ENCODE measurements at places on chromosomes 6 and 20.

DNA sequence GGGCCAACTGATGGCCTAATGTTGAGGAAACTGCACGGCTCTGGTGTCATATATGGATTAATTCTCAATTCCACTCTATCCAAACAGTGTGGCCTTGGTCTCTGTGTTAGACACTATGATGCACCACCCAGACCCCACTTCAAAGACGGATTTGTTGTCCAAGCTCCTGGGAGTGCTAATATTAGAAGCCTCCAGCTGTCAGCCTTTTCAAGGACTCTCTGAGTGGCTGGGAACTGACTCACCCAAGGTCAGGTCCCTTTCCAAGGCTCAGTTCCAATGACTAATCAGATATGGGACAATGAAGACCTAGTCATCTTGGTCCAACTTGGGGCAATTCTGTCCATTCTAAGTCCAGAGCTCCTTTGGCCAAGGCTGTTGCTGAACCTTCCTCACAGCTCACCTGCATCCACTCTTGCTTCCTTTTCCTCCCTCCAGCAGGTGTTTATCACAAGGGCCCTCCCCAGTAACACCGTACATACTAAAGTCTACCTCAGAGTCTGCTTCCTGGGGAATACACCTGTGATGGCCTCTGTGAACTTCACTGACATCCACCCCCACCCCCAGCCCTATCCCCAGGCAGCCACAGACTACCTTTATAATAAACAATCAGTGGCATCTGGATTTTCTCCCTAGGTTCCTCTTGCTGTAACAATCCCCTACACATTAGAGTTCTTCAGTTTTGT is 7.2 kb upstream of the IL20RA start:
- no peak for DNase-seq

DNA sequence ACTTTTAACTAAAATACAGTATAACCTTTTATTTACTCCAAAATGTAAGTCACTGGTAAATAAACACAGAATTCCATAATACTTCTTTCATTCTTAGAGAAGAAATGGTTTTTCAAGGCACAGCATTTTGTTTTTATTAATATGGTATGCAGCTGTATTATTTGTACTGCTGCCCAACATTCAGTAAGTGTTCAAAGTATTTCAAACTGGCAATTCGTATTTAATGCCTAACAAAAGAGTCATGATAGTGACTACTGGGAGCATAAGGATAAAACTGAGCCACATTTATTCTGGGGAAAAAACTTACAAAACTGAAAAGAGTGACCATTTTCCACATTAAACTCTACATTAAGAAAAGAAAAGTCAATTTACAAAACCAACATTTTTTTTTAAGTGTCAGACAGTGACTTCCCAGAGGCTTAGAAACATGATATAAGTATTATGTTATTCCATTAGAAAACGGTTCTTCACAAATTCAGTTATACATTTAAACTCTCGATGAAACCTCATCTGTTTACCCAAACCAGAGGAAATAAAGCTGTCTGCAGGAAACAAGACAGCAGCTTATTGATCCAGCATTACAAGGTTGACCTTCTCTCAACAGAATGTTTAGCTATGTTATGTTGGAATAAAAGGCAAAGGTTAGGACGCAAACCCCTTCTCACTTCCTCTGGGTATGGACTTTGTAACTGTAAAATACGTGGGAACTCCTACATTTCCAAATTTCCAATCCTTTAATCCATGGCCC is 24.3 kb downstream of the EPB41L2 start:
- DNase-seq, result no peak

DNA sequence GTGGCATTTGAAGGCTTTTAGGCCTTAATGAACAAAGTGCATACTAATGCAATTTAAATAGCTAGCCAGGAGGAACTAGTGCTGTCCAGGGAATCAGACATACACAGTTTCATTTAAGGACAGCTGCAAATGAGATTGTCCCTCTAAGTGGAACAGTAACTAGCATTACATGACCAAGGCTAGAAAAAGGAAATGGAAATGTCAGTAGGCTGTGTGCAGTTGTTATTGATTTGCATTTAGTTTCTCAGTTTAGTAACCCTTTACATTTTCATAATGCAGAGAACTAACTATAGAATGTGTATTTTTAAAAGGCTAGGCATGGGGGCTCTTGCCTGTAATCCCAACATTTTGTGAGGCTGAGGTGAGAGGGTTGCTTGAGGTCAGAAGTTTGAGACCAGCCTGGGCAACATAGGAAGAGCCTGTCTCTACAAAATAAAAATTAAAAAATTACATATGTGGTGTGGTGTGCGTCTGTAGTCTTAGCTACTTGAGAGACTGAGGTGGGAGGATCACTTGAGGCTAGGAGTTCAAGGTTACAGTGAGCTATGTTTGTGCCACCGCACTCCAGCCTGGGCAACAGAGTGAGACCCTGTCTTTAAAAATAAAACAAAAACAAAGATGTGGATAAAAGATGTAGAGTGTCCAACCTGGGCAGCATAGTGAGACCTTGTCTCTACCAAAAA is 468.0 kb downstream of the UTRN start:
- DNase-seq, result no peak

DNA sequence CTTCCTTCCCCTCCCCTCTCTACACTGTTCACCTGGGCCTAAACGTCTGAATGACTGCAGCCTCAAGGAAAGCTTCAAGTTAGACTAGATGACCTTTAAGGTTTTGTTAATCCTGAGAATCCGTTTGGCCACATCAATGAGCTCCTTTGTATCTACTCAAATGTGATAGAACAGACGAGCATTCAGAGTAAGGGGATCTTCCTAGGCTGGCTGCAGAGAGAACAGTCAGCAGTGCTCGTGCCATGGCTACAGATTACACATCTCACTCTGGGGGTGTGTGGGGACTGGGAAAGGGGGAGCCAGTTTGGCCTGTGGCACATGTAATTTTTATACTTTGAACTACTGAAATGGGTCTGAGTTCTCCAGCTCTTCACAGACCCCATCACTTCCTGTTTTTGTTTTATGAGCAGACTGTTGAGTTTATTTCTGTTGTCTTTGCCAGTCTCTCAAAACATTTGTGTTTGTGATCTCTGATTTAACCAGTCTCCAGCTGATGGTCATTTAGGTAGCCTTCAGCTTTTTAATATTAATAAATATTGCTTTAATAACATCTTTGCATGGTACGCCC is 50.9 kb downstream of the KCNS1 start:
- no peak for DNase-seq

DNA sequence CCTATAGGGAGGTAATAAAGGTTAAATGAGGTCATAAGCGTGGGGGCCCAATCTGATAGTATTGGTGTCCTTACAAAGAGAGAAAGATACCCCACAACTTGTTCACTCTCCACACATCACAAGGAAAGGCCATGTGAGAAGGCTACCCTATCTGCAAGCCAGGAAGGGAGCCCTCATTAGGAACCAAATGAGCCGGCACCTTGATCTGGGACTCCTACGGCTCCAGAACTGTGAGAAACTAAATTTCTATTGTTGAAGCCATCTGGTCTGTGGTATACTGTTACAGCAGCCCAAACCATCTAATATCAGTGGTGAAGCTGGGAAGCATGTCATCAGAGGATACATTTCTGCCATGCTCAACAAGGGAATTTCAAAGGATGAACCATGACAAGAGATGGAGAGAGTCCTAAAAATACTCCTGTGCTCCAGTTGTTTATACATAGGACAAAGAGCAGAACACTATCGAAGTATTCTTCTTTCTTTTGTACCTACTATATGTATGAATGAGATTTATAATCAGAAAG is 10.4 kb downstream of the COX7A2 start:
- DNase-seq, result no peak

DNA sequence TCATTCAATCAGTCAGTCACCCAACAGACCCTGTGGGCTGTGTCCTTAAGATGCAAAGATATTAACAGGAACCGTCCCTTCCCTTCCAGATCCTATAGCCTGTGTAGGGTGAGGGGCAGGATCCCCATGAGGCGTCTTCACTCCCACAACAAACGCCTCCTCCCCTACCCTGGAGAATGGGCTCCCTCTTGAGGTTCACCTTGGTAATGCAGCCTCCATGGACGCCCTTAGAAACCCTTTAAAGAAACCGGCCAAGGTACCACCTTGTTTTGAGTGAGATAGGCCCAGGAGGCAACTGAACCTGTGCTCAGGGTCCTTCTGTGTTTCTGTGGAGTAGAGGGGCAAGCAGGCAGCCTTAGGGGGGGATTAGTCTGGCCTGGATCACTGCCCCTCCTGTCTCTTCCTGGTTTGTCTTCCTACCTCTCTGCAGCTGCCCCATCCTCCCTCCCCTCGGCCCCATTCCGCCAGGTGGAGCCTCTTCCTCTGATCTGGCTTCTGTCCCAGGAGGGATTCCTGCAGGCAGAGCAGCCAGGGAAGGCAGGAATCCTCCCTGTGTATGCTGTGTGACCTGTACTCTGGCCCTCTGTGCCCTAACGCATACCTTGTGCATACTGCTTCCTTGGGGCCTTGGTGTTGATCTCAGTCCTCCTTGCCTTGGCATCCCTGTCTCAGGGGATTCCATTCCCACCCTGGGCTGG is 6.6 kb upstream of the GUCA1A start:
- DNase-seq, result peak; percentile 82

- DNase-seq, result no peak
Measured at GRCh38 chr20:13220904-13221297, at the start of gene ISM1. ISM1 (plus strand) TSS chr20:13221274; CDS start chr20:13221777, 503 bp downstream.

DNA sequence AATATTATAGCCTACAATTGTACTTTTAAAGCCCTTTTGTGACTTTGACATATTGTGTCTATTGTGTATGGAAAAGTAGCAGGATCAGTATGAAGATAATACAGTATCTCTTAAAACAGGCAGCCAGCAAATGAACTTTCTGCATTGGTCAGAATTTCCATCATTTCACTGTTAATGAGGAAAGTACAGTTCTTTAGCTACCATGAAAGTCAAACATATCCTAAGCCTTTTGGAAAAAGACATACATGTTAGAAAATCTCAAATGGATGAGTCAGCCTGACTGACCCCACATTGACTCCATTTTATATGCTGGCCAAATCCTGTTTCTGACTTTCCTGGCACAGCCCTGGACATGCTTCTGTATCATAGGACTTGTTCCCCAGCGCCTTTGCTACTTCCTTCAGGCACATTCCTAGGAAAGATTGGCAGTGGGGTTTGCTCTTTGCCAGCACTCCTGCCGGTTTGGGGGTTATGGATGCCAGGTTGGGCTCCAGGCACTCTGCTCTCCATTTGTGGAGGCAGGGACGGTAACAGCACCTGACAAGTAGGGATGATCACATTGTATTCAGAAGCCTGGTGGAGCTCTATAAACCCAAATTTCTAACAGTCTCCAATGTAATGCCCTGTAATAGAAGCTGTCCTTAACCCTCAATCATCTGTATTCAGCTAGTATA is 43.7 kb downstream of the TOP1 start:
- no peak for DNase-seq

GRCh38 chr6:34445313-34445860 is 19.5 kb upstream of the RPS10 start:
- DNase-seq, result no peak

DNA sequence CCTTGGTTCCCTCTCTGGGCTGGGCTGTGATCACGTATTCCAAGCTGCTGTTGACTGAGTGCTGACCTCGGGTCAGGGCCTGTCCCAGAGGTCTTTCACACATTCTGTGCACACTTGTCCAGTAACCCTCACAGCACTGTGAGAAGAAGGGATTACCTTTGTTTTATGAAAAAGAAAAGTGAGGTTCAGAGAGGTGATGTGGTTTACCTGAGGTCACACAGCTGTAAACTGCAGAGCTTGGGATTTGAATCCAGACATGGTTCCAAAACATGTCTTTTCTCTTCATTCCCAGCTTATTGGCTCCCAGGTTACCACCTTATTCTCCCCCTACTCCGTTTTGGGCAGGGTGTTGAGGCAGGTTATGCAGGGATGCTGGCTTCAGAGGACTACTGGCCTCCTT is 28.4 kb upstream of the CDH22 start:
- no peak for DNase-seq

- no peak for DNase-seq
Measured at GRCh38 chr6:154513601-154514320, 3.3 kb upstream of the CNKSR3 start.

GRCh38 chr6:39053016-39053624 is 4.5 kb downstream of the GLP1R start:
- no peak for DNase-seq

DNA sequence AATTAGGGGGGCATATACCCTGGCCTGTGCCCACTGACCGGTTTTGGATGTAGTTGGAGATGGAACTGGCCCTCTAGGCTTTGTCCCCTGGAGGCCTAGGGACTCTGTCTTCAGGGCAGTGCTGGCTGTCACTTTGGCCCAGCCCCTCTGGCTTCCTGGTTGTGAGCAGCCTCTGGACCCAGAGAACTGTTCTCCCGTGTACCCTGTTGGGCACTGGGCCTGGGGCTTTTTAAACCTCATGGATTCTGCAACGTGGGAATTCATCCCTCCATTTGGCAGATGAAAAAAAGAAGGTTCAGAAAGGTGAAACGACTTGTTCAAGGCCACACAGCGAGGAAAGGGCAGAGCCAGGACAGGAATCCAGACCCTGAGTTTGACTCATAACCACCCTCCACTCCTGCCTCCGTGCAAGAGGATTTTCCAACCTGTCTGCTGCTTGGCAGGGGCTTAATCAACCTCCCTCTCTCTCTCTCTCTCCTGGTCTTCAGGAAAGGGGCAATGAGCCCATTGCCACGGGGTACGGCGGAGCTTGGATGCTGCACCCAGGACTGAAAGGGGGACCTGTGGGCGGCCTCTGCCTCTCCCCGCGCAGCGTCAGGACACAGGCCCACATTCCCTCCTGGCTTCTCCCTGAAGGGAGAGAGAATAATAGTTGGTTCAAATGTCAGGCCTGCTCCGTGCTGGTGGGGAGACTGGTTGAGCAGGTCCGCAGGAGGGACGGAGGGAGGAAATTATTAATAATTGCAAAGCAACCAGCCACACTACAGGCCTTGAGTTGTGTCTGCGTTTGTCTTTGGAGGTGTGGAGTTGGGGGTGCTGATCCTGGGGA is 56.0 kb downstream of the CEBPB start:
- no peak for DNase-seq

DNA sequence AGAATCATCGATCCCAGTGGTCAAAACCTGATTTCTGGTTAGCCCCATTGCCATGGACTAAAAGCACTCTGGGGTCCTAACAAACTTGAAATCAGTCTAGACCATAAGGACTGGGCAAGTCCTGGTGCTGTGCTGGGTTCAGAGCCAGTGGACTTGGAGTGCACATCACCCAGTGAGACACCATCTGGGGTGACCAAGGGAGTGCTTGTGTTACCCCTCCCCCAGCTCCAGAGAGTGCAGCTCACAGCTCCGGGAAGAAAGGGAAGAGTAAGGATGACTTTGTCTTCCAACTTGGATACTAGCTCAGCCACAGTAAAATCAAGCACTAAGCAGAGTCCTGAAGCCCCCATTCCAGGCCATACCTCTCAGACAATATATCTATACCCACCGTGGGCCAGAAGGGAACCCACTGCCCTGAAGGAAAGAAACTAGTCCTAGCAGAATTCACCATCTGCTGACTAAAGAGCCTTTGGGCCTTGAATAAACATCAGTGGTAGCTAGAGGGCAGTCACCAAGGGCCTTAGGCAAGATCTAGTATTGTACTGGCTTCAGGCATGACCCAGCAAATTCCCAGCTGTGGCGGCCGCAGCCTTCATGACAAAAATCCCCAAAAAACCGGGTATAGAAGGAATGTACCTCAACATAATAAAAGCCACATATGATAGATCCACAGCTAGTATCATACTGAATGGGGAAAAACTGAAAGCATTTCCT is 153.5 kb upstream of the OGFRL1 start:
- no peak for DNase-seq
